ENCODE measurements at places on chromosomes 6 and 20.

DNA sequence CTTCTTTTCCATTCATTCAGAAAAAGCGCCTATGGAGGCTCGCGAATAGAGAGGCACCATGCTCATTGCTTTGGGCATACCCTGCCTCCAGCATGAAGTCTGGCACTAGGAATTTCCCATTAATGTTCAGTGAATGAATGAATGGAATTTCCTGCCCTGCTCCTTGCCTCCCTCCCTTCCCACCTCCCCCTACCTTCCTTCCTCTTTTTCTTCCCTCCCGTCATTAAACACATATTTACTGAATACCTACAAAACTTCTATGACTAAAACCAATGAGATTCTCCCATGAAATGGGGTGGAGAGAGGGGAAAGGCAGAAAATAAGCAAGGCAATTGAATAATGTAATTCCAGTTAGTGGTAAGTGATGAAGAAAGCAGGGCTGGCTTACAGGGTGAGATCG lies 213.8 kb upstream of the AGPAT4 start:
- no peaks in the 10 kb centered on the region for H3K36me3 ChIP-seq
- DNase-seq, result no peak
- H3K27ac ChIP-seq, result no peak overlapping the region
- peaks cover 13% of the 10 kb centered on the region for H3K4me1 ChIP-seq
- H3K27me3 ChIP-seq, result no peaks in the 10 kb centered on the region

GRCh38 chr6:129709196-129709768 lies 695 bp downstream of the ARHGAP18 start:
- no peaks in the 10 kb centered on the region for H3K36me3 ChIP-seq
- peaks cover 9% of the 10 kb centered on the region for H3K4me1 ChIP-seq
- H3K27ac ChIP-seq, result no peak overlapping the region

GRCh38 chr6:137792160-137793033 lies 74.7 kb upstream of the TNFAIP3 start:
- H3K36me3 ChIP-seq, result no peaks in the 10 kb centered on the region
- H3K4me3 ChIP-seq, result no peak overlapping the region
- H3K27ac ChIP-seq, result no peak overlapping the region

DNA sequence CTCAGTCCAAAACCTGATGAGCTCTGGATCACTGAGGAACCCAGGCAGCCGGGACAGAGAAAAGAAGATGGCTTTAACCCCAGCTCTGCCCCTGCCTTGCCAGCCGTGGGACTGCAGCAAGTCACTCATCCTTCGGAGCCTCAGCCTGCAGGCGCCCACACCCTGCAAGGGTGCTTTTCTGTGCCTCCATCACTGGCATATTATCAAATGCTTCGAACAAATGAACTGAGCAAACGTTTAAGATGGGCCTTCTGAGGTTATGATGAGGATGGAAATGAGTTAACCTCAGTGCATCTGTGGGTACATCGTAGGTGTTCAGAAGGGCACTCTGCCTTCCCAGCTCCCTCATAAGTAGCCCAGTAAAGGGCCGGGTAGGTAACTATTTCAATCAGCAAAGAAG lies 79.0 kb downstream of the NFATC2 start:
- no peaks in the 10 kb centered on the region for H3K27me3 ChIP-seq
- DNase-seq, result no peak
- no peak overlapping the region for H3K4me3 ChIP-seq
- no peaks in the 10 kb centered on the region for H3K4me1 ChIP-seq
- H3K27ac ChIP-seq, result no peak overlapping the region

GRCh38 chr20:25022680-25023079 lies 30.1 kb upstream of the APMAP start:
- no peak overlapping the region for H3K4me3 ChIP-seq
- H3K36me3 ChIP-seq, result no peaks in the 10 kb centered on the region
- H3K27me3 ChIP-seq, result no peaks in the 10 kb centered on the region
- no peaks in the 10 kb centered on the region for H3K4me1 ChIP-seq
